Left colon (tissue), 2 donors: ENCODE measurements at places on chromosomes 11 and 22. TPM values are rescaled to one million over a fixed set of nuclear protein-coding genes. Genes with fewer than 3 reads are reported as not detected.

Gene GAL
- 1.5 TPM for total RNA-seq

Gene PCF11
- 50.7 TPM for total RNA-seq

Gene TP53AIP1
- total RNA-seq, result 0.20 TPM

Gene MS4A3
- total RNA-seq, result not detected

Gene PRRG4
- total RNA-seq, result 15.8 TPM

Gene PGA5
- not detected for total RNA-seq
